ENCODE measurements at places on chromosomes 2 and 18. TPM values are rescaled to one million over a fixed set of nuclear protein-coding genes. Genes with fewer than 3 reads are reported as not detected.

DNA sequence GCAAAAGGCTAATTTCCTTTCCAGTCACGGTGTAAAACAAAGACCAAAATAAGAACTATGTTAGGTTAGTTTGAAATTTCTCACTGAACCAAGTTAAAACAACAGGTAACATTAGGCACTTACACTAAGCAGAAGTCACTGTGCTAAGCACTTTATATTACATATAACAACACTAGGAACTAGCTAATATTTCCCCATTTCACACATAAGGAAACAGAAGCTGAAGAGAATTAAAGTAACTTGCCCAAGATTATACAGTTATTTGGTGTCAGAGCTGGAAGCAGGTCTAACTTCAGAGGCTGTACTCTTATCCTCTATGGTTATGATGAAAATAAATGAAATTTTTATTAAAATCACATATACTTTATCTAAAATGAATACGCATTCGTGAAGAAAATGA is 5.9 kb downstream of the ITSN2 start:
- DNase-seq, result no peak

DNA sequence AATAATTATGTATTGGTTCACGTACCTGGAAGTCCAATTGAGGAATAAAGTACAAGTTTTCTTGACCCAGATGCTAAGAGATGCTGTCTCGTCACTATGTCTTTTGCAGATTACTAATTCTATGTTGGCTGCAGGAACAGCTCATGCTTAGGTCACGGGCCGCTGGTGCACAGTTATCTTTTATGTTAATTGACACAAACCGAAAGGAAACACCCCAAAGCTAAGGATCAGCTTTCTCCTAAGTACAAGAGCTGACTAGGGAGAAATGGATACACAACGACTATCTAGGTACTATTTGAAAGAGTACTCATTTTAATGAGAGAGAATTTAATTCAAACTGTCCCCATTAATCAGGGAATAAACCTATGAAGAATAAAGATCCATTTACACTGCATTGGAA is 217.7 kb upstream of the SLC35G4 start:
- DNase-seq, result no peak

DNA sequence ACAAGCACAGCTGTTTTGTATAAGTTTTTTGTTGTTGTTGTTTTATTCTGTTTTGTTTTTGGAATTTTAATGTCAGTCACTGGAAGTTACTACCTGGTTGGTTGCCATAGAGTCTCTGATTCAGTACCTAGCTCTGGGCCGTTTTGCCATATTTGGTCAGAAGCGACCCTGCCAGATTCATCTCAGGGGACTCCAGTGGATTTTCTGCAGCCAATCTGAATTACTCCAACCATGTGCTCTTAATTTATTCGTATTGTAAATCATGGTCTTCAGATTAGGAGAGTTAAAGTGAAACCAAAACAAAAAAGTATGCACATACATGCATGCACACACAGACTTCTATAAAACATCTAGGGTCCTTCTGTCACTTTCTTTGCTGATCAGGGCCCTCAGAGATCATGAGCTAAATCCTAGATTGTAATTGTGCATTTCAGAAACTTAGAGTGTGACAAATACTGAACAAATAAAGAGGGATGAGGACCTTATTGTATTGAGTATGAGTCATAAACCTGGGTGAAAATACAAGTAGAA is 317.4 kb upstream of the UBE2E3 start:
- no peak for DNase-seq

GRCh38 chr2:60437080-60437696 is 116.3 kb downstream of the BCL11A start:
- DNase-seq, result no peak

LONRF2 gene
- 43.2 TPM for total RNA-seq

- DNase-seq, result peak; percentile 45
Measured at GRCh38 chr2:25386971-25387875, 45.5 kb upstream of the DNMT3A start.

GRCh38 chr2:25056098-25056821 is 14.4 kb downstream of the EFR3B start:
- DNase-seq, result no peak

EML6 gene
- 11.6 TPM for total RNA-seq

GCG gene
- 0.22 TPM for total RNA-seq

SERPINB13 gene
- not detected for total RNA-seq

GRCh38 chr2:236857781-236858180 is 227.9 kb upstream of the COPS8 start:
- DNase-seq, result no peak

GRCh38 chr2:57080035-57080434 is 896.2 kb downstream of the CCDC85A start:
- DNase-seq, result no peak

GRCh38 chr2:113888641-113889470 is 1.0 kb upstream of the ACTR3 start:
- no peak for DNase-seq

MRO gene
- total RNA-seq, result 2.2 TPM

LANCL1 gene
- 30.7 TPM for total RNA-seq

MAP3K19 gene
- not detected for total RNA-seq

- no peak for DNase-seq
Measured at GRCh38 chr2:33518929-33519328, 42.5 kb downstream of the RASGRP3 start.

FBXO48 gene
- 1.2 TPM for total RNA-seq

NT5DC4 gene
- not detected for total RNA-seq

NOP58 gene
- total RNA-seq, result 39.8 TPM

AGAP1 gene
- total RNA-seq, result 12.9 TPM

CREG2 gene
- not detected for total RNA-seq

- no peak for DNase-seq
Measured at GRCh38 chr2:161964160-161964559, 109.9 kb downstream of the DPP4 start.

IL1F10 gene
- total RNA-seq, result not detected

DNA sequence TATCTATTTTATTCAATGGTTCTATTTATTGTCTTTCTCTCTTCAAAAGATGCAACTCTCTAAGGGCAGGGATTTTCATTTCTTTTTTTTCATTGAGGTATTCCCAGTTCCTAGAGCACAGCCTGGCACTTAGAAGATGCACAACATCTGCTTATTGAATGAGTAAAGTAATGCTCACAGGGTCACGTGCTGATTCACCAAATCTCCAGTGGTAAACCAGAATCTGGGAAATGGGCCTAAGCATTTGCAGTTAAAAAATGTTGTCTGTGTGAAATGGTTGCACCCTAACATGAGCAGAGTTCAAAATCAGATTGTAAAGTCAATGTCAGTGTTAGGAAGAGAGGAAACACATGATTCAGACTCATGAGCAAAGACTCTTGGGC is 15.8 kb downstream of the SLC8A1 start:
- no peak for DNase-seq

SPHKAP gene
- not detected for total RNA-seq

- DNase-seq, result no peak
Measured at GRCh38 chr2:239392688-239393387, 8.0 kb downstream of the HDAC4 start.

- no peak for DNase-seq
Measured at GRCh38 chr2:80968450-80968849, 663.9 kb upstream of the LRRTM1 start.

DNA sequence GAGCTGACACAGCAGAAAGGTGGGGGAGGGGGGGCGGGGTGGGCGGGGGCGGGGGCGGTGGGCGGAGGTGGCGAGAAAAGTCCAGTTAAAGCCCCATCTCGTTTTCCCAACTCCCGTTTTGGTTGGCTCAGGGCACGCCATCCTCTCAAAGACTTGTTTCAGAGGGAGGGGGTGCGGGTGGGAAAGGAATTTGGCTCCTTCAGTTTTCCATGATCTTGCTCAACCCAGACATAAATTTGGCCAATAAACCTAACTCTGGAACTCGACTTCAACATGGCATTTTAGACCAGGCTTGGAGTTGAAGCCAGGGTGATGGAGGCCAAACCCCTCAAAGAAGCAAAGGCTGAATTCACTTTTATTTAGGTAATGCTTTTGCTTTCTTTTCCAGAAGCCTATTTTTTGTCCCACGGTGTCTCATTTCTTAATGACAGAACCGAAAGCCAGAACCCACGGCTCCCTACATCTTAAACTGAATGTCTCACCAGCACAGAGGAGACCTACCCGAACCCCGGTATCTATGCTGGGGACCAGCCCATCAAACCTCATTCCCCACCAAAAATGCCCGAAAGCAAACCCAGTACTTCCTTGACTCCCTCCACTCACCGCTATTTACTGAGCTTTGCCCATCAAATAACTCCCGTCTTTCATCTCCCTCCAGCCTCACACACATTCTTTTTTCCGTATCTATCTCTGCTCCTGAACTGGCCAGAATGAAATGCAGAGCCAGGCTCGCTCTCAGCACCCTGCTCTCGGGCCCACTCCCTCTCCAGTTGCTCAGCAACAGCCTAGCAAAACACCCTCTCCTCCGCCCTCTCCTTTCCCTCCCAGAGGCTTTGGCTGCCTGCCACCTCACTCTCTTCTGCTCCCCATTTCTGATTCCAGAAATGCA is 4.3 kb downstream of the IGFBP5 start:
- DNase-seq, result peak; percentile 61

- no peak for DNase-seq
Measured at GRCh38 chr2:85803704-85804425, 50.1 kb downstream of the ATOH8 start.

ITPRID2 gene
- total RNA-seq, result 40.6 TPM

LOXHD1 gene
- total RNA-seq, result not detected

GRCh38 chr18:79429381-79429780 is 33.7 kb downstream of the NFATC1 start:
- no peak for DNase-seq

Data from adrenal gland (tissue), 19 donors.